ENCODE measurements at places on chromosomes 3 and 15.

GRCh38 chr15:35309886-35310285 lies 224.8 kb upstream of the NANOGP8 start:
- no peak for DNase-seq

DNA sequence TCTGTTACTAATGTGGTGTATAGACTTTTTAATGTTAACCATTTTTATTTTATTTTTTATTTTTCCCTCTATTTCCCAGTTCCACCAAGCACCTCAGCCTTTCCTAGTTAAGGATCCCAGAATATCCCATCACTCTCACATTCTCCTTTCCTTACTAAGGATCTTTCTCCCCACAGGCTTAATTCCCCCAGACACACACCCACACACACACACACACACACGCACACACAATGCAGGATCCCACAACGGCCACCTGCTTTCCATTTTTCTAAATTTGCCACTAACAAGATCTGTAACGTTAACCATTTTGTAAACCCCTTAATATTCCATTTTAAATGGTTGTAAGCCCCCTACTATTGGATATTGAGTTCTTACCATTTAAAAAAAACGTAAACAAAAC lies 404.1 kb downstream of the ZIC1 start:
- no peak for DNase-seq

- DNase-seq: no peak
Observed at GRCh38 chr3:32078085-32078634, 28.3 kb upstream of the GPD1L start.

- DNase-seq: no peak
Observed at GRCh38 chr15:67079361-67079760, 14.0 kb downstream of the SMAD3 start.

DNA sequence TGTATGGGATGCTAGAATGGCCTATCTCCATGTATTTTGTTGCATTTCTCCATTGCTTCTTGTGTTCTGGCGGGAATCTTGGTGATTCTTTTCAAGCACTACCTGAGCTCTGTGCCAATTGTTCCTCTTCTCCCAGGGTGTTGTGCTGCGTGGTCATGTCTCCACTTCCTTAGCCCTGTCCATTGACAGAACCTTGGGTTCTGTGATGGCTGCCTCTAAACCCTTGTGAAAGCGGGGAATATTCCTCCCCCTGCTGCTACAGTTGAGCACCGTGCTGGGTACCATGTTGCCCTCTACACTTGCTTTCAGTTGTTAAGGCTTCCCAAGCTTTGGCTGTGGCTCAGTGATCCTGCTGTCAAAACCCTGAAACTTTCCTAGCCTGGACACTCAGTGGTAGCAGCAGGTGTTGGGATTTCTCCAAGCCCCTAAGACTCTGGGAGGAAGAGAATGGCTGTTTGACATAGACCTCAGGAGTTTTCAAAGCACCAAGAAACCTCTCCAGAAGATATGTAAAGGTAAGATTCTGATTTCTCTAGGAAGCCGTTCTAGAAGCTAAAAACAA lies 69.5 kb downstream of the MBNL1 start:
- DNase-seq: no peak

DNA sequence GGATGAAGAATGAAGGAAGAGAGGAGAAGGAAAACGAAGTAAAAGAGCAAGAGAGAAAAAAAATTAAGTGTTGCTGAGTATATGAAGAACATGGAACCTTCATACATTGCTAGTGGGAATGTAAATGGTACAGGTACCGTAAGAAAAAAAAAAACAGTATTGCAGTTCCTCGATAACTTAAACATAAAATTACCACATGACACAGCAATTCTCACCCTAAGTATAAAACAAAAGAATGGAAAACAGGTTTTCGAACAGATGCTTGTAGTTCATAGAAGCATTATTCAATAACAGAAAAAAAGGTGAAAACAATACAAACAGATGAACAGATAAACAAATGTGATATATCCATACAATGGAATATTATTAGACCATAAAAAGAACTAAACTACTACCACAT lies 51.6 kb downstream of the SENP7 start:
- DNase-seq: no peak

All from inflammatory macrophage (primary cell).